CD4-positive, alpha-beta T cell treated with Interleukin-21 for 1 hour (primary cell): ENCODE measurements at places on chromosomes 12 and 14.

- no peak for DNase-seq
These were observed 63.7 kb downstream of the WDR20 start for GRCh38 chr14:102203382-102203781.

- DNase-seq = no peak
These were observed 292.4 kb upstream of the SEL1L start for GRCh38 chr14:81826081-81826480.

GRCh38 chr12:64835901-64836300 lies 11.5 kb downstream of the TBC1D30 start:
- no peak for DNase-seq

GRCh38 chr12:7877420-7877819 lies 4.7 kb upstream of the SLC2A14 start:
- no peak for DNase-seq

DNA sequence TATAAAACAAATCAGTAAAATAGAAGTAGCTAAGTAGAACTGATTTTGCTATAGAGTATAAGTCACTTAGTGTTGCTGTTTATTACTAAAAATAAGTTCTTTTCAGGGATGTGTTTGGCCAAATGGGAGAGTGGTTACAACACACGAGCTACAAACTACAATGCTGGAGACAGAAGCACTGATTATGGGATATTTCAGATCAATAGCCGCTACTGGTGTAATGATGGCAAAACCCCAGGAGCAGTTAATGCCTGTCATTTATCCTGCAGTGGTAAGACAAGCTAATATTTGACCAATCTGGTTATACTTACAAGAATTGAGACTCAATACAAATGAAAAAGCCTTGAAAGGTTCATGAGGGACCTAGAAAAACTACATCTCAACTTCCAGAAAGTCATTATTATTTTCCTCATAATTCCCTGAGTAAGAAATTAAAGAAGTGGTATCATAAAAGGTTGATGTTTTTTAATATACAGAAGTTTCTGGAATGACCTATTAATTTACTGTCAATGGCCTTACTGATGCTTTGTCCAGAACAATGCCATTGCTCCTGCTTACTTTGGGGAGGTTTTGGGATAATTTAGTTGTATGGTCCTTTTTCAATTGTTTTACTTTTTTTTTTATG lies 1.9 kb downstream of the LYZ start:
- DNase-seq = no peak

- no peak for DNase-seq
These were observed 175.4 kb downstream of the PHETA1 start for GRCh38 chr12:111193496-111193895.

DNA sequence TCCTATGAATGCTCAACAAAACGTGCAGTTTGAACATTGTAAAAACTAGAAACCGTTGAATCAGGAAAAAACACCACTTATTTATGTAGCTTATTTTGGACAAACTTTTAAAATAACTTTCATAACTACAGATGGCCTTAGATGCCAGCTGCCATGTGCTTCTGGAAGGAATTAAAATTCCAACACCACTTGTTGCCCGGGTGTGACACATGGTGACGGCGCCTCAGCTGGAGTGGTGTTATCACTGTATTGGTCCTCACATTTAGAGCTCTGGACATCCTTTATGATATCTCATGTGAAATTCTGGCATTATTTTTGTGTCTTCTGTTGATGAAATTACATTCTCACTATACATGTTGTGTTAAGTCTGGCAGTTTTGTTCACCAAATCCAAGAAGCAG lies 211.0 kb downstream of the IPO8 start:
- no peak for DNase-seq

- DNase-seq = no peak
These were observed 34.5 kb upstream of the PTPRB start for GRCh38 chr12:70671698-70672097.

DNA sequence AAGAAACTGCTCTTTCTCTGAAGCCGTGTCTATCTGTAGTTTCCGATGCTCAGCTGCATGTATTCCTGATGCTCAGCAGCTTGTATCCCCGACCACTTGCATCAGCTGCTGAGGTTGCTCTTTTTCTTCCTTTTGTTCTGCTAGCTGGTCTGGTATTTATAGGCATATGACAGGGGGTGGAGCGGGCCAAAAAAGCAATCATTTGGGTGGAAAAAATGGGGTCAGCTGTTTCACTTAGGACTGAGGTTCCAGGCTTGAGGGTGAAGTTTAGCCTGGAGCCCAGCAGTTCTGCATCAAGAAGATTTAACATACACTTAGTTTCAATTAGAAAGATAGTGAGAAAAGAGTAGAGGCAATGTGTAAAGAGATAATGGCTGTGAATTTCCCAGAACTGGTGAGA lies 23.6 kb upstream of the AMN1 start:
- no peak for DNase-seq

DNA sequence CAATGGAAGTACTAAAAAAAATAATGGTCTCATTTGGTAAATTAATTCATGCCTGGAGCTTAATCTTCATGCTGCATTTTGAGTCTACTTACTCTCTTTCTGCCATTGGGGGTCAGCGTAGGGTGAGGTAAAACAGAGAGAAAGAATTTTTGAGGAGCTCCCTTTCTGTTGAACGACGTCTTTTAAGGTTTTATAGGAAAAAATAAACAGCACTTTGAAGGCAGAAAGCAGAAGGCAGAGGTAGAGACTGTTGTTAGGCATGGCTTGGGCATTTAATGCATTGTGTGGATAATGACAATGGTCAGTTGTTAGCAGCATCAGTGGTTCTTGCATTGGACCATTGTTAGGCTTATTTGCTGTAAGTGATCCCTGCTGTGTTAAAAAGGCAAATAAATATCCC lies 557.2 kb upstream of the STXBP6 start:
- no peak for DNase-seq

DNA sequence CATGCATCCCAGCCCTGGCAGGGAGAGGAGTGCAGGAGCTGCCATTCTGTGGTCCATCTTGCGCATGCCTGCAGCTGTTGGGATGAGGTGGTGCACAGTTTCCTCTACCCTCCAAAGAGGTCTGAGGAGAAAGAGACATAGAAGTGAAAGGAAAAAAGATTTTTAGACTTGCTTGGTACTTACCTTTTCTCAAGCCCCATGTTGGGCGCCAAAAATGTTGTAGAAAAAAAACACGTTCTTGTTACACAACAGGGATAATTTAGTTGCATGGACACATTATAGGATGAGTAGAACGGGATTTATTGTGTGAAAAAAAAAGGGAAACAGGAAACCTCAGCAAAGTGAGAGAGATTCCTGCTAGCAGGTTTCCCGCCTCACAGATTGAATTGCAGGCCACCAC lies 244.4 kb upstream of the GARIN2 start:
- peak; percentile 7 for DNase-seq

- no peak for DNase-seq
These were observed 237.2 kb upstream of the SRRM4 start for GRCh38 chr12:118743896-118744700.

DNA sequence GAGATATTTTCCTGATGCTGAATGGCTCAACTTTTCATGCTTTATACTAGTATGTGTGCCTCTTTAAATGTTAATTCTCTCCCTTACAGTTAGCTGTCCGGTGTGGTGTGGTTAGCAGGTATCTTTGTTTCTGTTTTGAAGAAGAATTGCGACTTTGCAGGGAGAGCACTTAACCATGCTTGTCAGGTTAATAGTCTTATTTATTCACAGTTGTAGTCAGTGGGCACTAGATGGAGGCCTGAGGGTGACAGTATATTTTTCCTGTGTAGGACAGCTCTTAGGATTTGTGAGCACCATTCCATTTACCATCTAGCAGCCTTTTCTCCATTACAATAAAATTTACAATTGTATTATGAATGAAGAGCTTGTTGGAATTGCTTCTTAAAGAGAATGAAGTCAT lies 34.9 kb downstream of the PDE3A start:
- DNase-seq = no peak

- no peak for DNase-seq
These were observed 37.7 kb upstream of the DICER1 start for GRCh38 chr14:95195031-95195430.

DNA sequence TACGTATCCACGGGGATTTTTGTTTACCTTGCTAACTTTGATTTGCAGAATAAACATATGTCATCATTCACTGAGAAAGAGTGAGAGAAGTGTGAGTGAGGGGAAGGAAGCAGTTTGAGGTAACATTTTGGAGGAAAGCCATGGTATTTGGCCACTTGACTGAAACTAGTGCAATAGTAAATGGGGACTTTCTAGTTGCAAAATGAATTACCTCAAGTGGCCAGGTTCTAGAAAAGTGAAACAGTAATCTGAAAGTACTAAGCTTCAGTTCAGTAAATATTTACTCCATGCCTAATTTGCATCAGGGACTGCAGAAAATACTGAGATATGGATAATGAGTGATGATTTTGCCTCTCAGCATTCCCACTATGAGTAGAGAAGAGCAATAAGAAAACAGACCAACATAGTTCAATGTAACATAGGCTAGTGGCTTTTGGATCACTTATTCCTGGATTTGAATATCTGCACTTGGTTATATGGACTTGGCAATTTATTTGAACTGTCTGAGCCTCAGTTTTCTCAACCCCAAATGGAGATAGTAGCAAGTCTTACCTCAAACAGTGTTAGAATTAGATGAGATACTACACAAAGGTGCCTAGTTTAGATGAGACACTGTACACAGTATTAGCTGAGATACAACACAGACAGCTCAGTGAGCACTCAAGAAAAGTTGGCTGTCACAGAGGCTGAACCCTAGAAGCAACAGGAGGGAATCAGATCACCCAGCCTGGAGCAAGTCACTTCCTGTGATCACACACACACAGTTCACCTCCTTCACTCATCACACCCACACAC lies 439.1 kb downstream of the NPAS3 start:
- no peak for DNase-seq

GRCh38 chr12:4809013-4809448 lies 88.8 kb downstream of the GALNT8 start:
- peak; percentile 48 for DNase-seq

GRCh38 chr12:10115890-10116289 lies 14.1 kb downstream of the CLEC7A start:
- DNase-seq = no peak

DNA sequence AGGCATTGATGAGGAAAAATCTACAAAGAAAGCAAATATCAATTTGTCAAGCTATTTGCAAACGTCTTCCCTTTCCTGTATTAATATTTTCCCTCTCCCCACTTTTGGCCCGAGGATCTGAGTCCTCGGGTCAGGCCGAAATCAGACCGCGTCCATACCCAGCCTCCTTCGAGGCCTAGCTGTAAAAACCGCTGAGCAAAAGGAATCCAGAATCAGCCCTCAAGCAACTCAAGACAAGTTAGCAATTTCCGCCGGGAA lies 353 bp upstream of the MAPK1IP1L start:
- DNase-seq = no peak

GRCh38 chr12:54680374-54680773 lies 32.2 kb upstream of the DCD start:
- DNase-seq = peak; percentile 9

- peak; percentile 14 for DNase-seq
These were observed 70.2 kb downstream of the ETV6 start for GRCh38 chr12:11719678-11720099.

GRCh38 chr14:35959835-35960234 lies 133.7 kb downstream of the BRMS1L start:
- no peak for DNase-seq

DNA sequence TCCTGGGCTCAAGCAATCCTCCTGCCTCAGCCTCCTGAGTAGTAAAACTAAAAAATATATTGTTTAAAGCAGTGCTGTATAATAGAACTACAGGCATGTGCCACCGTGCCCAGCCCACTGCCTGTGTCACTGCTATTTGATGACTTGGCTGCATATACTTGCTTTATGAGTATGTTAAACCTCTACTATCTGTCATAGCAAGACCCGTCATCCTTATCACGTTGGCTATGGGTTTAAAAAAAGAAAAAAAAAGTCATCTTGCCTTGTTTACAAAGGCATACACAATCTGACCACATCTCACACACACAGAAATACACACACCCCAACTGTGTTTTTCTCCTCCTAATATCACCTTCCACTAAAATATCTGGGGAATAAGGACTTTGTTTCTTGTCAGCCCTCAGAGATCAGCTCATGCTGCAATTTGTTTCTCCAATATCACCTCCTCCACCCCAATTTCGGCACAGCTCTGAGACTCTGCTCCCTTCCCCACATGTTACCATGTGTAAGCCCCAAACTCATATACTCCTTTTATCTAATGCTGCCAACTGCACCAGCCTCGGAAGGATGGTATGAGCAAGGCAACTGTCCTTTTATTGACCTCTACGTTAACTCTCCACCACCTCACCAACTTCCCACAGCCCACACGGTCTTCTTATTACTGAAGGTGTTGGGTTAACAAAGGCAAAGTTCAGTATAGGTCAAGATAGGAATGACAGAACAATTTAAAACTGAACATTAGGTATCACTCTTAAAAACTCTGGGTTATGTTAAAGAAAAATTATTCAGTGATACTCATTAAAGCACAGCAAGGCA lies 802 bp upstream of the TMPRSS12 start:
- no peak for DNase-seq

DNA sequence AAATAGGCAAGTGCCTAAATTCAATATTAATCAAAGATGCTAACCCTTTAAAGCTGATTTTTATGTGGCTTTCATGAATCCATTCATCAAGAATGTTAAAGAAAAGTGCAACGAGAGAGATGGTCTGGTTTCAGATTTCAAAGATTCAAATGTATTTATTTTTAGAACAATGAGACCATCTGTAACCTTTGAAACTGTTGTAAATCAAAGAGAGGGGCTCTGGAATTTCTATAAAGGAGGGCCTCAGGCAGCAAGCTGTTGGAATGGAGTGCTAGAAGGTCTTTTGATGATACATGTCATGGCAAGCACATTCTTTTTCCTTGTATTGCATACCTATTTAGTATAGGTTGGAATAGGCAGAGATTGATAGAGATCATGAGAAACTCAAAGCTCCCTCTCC lies 433.0 kb downstream of the LRIG3 start:
- DNase-seq = no peak

GRCh38 chr12:1591034-1591433 lies 3.3 kb downstream of the FBXL14 start:
- peak; percentile 64 for DNase-seq

GRCh38 chr12:126617312-126617711 lies 1552.1 kb downstream of the AACS start:
- no peak for DNase-seq

DNA sequence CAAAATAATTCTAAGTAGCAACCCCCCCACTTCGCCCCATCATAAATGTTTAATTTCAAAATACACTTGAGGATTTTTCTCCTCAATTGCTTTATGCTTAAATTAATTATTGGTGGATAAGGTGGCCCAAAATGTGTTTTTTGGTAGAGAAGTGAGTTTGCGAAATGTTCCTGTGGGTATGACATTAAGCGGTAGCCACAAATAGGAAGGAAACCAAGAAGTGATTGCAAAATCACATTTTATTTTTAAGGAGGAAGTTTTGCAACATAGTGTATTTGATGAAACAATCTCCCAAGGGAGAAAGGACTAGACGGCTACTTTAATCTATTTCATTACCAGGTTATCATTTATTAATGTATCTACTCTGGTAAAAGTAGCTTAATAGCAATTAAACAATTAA lies 25.5 kb downstream of the SLC25A3 start:
- no peak for DNase-seq

- no peak for DNase-seq
These were observed 443.3 kb downstream of the ADAMTS20 start for GRCh38 chr12:43108656-43109055.

- no peak for DNase-seq
These were observed 146.5 kb downstream of the KIF26A start for GRCh38 chr14:104284636-104285507.

- no peak for DNase-seq
These were observed 133.7 kb downstream of the ADGRD1 start for GRCh38 chr12:131087302-131087818.

- DNase-seq = no peak
These were observed 636 bp downstream of the GOLGA3 start for GRCh38 chr12:132827763-132828703.
